Endothelial cell of umbilical vein (primary cell): ENCODE measurements at places on chromosomes 12 and 14.

DNA sequence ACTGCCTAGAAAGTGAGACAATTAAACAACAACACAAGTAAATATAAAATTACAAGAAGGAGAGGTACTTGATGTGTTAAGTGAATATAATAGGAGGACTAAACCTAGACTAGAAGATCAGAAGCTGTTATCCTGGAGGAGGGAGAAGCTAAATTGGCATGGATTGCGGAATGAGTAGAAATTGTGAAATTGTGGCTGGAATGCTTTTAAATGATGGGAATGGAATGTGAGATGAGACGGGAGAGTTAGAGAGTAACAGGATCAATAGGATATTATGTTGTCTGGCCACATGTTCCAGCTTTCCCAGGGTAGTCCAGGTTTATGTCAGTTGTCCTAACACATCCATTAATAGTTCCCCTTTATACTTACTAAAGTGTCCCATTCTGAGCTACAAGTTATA is 44.0 kb upstream of the CPNE8 start:
- no peak for DNase-seq

DNA sequence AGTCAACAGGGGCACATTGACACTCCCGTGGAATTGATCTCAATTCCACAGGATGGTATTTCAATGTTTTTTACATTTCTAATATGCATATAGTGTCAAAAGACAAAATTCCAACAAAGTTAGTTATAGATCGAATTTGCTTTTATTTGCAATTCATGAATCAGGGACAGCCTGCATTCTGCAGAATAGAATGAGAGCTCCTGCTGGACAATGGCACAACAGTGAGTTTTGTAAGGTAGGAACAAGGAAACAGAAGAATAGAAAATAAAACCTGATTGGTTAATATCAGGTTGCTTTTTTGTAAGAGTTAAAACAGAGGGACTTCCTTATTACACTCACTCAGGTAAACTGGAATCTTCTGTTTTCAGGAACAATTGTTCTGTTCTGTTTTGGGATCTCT is 32.8 kb upstream of the NEDD1 start:
- DNase-seq = no peak

GRCh38 chr12:82359115-82359478 is 768 bp downstream of the METTL25 start:
- DNase-seq = no peak

DNA sequence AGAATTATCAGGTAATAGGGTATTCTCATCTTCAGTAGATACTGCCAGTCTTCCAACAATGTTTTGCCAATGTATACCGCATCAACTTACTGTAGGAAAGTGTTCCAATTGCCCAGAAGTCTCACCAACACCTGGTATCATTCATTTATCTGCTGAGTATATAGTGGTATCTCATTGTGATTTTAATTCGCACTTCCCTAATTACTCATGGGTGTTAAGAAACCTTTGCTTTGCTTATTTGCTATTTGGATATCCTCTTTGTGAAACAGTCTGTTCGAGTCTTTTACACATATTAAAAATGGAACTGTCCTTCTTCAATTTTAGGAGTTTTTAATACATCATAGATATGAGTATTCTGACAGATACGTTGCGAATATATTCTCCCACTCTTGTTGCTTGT is 6.1 kb downstream of the TM7SF3 start:
- DNase-seq = no peak

DNA sequence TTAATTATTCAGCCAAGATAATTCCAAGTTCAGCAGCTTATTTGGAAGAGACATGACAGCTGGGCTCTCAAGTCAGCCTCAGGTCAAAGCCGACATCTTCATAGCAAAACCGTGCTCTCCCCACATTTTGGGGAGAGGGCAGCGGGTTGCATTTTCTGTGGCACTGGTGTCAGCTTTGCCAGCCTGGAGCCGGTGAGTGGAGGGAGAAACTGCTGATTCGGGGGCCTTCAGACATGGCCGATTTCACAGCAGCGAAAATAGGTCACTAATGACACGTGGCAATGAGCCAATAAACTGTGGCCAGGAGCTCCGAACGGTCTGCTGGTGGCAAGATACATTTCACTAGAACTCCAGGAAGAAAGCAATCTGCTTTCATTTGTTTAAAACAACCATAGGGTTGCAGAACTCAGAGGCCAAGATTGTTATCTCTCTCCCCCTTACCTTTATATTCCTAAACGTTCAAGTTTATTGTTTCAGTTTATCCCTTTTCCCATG is 173.2 kb downstream of the CAND1 start:
- no peak for DNase-seq
